Effector memory CD8-positive, alpha-beta T cell (primary cell): ENCODE measurements at places on chromosomes 11 and 22.

DNA sequence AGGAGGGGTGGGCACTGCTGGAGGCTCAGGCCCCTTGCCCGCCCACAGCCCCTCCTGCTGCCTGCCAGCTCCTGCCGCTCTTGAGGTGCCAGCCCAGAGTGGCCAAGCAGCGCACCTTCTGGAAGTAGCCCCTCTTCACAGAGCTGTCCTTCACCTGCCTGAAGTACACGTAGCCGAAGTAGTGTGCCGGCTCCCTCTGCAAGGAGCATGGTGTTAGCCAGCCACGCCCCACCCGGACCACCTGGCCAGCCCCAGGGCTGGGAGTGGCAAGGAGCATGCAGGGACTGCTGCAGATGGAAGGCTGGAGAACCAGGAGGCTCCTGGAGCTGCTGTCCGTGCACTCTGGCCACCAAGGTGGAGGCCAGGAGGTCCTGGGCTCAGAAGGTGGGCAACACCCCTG, 9.6 kb downstream of the DENND6B start:
- no peak for DNase-seq

DNA sequence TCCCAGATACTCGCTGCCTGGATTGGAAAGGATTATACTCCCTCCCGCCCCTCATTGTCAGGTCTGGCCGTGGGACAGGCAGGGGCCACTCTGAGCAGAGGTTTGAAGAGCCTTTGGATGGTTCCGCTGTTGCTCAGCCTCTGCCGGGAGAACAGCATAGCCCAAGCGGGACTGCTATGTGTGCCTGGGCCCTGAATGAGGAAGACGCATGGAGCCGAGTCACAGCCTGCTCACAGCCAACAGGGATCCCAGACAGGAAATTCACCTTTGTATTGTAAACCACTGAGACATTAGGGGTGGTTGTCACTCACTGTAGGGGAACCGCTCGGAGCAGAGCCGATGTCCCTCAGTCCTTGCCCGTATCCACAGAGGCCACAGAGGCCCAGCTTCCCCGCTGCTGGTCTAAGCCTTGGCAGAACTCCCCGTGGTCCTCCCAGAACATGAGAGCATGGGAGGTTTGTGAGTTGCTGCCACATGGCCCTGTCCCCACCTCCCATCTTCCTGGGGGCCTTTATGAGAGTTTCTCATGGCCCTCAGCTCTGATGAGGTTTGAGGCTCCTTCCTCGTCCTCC, 10.7 kb upstream of the FAM118A start:
- no peak for DNase-seq

GRCh38 chr22:36432592-36433317, 45.0 kb upstream of the MYH9 start:
- no peak for DNase-seq

GRCh38 chr22:31681349-31682345, 19.6 kb upstream of the PISD start:
- DNase-seq, result no peak

DNA sequence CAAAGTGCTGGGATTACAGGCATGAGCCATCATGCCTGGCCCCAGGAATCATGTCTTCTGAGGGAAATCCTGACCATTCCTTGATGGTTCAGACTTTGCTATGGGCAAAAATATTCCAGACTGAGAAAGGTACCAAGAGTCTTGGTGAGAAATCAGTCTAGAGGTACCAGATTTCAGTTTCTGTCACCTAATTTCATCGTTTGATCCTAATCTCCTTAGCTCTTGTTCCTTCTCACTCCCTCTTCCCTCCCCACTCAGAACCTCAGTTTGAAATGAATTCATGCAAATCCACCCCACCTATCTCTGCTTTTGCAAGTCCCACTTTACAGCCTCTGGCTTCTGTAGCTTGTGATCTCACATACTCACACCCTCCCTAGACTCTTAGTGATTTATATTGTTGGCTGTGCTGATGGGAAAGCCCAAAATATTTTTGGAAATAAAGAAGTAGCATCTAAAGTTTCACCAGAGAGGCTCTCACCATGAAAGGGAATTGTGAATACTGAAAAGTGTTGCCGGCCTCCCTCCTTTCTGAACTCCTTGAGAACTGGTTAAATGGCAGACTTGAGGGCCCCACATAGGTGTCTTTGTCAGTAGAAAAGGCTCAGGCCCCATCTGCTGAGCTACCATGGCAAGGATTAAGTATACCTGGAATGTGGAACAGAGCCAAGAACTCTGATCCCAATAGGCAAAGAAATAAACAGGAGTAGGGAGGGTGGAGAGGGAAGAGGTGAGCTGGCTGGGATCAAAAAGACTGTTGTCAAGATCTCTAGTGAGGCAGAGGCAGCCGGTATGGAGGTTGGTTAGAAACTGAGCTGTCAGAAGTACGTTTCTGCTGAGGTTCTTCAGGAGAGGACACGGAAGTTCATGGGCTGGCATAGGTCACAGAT, 190.5 kb upstream of the MTMR2 start:
- no peak for DNase-seq

GRCh38 chr11:32940865-32941264, 48.3 kb downstream of the QSER1 start:
- no peak for DNase-seq

- peak; percentile 48 for DNase-seq
Measured at GRCh38 chr22:46373921-46374662, 38.6 kb downstream of the TRMU start.

GRCh38 chr11:61027141-61027840, 55.8 kb downstream of the CD6 start:
- DNase-seq, result no peak

GRCh38 chr11:133533205-133533604, 904 bp upstream of the OPCML start:
- no peak for DNase-seq

GRCh38 chr22:23071230-23072076, 1.1 kb downstream of the GNAZ start:
- DNase-seq, result no peak

GRCh38 chr22:28989484-28989883, 72.1 kb downstream of the C22orf31 start:
- no peak for DNase-seq

GRCh38 chr11:96827164-96827563, 437.4 kb downstream of the JRKL start:
- no peak for DNase-seq

DNA sequence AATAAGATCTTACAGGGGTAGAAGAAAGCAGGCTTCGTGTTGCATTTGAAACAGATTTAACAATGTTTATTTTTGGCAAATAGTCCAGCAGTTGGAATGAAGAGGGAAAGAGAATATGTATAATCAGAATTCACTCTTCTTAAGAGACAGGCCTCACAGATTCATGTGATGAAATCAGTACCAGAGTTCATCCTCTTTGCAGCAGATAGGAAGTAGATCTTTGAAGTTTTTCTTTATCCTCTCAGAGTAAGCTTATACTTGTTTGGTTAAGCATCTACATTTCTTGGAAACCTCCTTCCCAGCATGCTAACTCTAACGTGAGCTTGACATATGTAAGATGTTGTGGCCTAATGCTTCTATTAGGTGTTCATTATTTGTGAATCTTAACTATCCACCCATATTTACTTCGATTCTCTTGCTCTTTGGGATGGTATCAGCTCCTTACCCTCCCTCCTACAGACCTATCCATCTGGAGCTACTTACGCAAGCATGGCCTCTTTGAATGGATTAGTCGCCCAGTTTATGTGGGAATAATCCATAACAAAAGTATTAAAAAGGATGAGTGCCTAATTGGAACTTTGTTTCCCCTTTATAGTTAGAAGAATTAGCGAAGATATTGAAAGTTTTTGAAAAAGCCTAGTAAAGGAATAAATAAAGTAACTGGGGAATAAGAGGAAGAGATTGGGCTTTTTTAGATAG, 80.1 kb downstream of the PRMT3 start:
- no peak for DNase-seq

GRCh38 chr22:48076008-48076407, 1313.6 kb downstream of the TBC1D22A start:
- DNase-seq, result no peak

GRCh38 chr11:122833846-122834464, 4.3 kb upstream of the CRTAM start:
- DNase-seq, result no peak

GRCh38 chr11:127521413-127521812, 520.8 kb upstream of the KIRREL3 start:
- no peak for DNase-seq

- peak; percentile 38 for DNase-seq
Measured at GRCh38 chr11:122882857-122883645, 492 bp downstream of the JHY start.

- no peak for DNase-seq
Measured at GRCh38 chr11:125373426-125374391, 122.4 kb downstream of the FEZ1 start.

- DNase-seq, result no peak
Measured at GRCh38 chr11:132459736-132460135, 1072.6 kb downstream of the OPCML start.

- DNase-seq, result no peak
Measured at GRCh38 chr11:23021287-23021863, 161.1 kb upstream of the CCDC179 start.

- no peak for DNase-seq
Measured at GRCh38 chr22:45376009-45376408, 37.4 kb downstream of the SMC1B start.

DNA sequence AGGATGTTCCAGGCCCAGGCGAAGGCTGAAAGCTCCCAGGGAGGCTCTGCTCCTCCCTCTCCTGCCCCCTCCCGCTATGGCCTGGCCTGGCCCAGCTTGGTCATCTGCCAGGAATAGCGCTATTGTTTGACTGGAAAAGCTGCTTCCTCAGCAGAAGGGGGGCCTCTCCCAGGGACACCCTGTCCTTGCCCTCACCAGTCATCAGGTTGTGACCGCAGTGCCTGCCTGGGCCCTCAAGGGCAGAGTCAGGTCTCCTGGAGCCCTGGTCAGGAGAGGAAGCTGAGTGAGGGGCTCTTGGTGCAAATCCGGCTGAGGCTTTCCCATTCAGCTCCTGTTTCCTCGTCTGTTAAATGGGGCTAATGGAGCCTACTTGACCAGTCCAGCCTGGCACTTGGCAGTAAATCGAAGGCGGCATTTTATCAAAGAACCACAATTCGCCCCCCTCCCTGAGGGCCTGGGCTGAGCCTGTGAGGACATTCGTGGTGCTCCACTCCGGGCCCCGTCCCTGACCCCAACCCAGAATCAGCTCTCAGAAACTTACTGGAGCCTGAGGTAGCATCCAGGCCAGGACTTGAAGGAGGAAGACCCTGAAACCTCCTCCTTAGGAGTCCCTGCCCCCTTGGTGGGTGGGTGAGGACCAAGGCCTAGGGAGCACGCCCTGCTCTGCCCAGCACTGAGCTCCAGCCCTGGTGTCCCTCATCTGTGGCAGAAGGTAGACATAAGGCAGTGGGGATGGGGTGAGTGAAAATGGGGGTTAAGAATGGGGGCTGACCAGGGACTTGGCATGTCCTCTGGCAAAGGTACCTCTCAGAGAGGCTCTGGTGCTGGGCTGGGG, 2.0 kb upstream of the CASTOR1 start:
- no peak for DNase-seq

- DNase-seq, result no peak
Measured at GRCh38 chr11:119580081-119580480, 148.9 kb downstream of the NECTIN1 start.

- DNase-seq, result no peak
Measured at GRCh38 chr11:67158221-67158620, 39.2 kb downstream of the KDM2A start.

DNA sequence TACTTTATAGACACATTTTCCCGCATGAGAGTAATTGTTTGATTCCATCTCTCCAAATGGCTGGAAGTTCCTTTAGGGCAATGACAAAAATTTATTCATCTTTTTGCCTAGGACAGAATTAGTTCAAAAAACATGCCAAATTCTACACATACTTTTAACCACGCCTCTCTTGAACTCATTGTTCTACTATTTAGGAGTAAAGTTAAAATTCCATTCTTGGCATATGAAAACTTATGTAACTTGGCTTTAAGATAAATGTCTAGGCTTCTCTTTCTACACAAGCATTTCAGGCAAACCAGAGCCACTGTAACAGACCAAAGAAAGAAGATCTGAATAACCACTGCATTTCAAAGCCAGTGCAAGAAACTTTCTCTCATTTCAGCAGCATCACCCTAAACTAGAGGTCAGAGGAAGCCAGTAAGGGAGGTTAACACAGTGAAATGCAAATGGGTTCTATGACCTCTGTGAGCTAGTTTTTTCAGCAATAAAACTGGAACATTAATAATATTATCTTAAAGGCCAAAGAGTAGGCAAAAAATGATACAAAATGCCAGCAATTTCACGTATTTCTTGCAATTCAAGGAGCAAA, 73.0 kb downstream of the RSF1 start:
- no peak for DNase-seq

DNA sequence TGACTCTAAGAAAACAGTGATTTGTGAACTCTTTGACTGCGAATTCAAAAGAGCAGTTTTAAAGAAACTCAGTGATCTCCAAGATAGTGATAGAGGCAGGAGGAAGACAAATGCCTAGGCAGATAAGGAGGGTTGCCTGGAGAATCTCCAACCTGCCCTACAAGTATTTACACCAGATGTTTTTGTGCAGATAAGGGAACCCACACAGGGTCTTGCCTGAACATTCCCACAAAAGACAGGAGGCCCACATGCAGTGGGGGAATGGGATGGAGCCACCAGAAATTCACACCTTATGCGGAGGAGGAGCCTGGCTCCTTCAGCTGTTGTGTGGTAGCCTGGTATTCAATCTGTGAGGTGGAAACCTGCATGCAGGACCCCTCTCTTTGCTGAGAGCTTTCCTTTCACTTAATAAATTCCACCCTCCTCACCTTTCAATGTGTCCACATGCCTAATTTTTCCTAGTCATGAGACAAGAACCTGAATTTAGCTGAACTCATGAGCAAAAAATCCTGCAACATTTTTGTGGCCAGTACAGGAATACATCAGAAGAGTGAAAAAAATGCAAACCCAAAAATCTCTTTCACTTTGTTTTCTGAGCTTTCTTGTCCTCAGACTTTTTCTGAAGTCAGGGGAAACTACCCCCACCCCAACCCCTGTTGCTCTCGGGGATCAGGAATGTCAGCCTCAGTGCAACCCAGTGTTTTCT, 8.1 kb upstream of the GLYAT start:
- DNase-seq, result no peak

- no peak for DNase-seq
Measured at GRCh38 chr11:1834062-1834610, 654 bp upstream of the SYT8 start.

DNA sequence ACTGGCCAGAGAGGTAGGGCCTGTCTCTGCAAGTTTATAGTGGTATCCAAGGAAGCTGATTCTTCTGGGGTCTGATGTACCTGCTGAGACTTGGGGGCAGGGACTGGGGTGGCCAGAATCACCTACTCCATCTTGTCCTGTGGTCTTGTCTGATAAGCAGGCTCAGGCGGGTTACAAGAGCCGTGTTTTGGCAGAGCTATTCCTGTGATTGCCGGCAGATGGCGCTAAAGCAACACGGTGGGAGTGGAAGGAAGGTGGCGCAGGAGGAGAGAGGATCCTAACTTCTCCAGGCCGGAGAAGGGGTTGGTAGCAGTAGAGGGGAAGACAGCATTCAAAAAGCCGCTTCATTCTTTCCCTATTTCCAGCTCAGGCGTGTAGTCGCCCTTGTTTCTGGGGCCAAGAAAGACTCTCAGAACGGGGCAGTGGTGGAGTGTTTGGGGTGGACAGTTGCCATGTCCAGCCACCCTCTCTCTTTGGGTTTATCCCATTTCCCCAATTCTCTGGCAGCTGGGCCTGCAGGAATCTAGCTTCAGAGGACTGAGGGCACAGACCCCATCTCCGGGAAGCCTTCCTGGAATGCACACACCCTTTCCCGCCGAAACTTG, 15.1 kb downstream of the CHRM1 start:
- peak; percentile 76 for DNase-seq
